Stimulated activated CD4-positive, alpha-beta T cell treated with anti-CD3 and anti-CD28 coated beads, Interleukin-4, amount 100 ng/mL, for 48 hours (primary cell): ENCODE measurements at places on chromosomes 3 and 15.

DNA sequence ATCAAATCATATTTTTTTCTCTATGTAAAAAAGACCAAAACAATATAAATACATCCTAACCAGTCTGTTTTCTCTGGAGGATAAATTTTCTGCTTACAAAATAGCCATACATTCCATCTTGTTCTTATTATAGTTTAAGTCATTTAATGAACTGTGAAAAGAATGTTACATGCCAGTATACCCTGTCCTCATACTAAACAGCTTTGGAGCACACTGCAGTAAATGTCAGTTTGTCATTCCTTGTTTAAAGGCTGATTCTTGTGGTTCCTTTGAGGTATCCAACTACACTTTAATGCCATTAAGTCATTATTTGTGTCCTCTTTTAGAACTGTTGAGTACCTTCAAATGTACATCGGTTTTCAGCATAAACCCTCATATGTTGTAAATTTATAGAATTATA is 52.7 kb upstream of the DCBLD2 start:
- DNase-seq, result no peak

DNA sequence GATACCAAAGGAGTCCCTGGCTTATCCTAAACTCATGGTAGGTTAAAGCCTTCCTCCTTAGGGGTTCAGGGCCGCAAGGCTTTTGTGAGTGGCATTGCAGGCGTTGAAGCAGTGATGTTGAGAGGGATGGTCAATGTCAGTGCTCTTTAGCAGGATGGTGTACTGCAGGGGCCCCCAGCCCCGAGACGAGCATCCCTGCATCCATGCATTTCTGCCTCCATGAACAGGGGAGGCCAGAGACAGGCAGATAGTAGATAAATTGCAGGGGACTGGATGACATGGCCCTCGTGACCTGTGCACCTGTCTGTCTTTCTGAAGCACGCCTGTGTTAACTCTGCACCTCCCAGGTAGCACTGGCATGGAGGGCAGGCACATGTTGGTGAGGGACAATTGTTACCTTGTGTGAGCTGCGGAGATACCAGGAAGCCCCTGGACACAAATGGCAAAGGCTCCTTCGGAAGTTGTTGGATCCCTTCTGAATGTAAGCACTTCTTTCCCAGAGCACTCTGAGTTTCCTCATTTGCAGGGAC is 133.5 kb downstream of the SNRPN start:
- DNase-seq, result no peak

GRCh38 chr3:66355997-66356396 is 135.2 kb downstream of the SLC25A26 start:
- DNase-seq, result no peak

GRCh38 chr3:112650482-112650881 is 9.5 kb upstream of the CCDC80 start:
- no peak for DNase-seq

- no peak for DNase-seq
Measured at GRCh38 chr15:38229705-38230310, 22.8 kb upstream of the SPRED1 start.

DNA sequence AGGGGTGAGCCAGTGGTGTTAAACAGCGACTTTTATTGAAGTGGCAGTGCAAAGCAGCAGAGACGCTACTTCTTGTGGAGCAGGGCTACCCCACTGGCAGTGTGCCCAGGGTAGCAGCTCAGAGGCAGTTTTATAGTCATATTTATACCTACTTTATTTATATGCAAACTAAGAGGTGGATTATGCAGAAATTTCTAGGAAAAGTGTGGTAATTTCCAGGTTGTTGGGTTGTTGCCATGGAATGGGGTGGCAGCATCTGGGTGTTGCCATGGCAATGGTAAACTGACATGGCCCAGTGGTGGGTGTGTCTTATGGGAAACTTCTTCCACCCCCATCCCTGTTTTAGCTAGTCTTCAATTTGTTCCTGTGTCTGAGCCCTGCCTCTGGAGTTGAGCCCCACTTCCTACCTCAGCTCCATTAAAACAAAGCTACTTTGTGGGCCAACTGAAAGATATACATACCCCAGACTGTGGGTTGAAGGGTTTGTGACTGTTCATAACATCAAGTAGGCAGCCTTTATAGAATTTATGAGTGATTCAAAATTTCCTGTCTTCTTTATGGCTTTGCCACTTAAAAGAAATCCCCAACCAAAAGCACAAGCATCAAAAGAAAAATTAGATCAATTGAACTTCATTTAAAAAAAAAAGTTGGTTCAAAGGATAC is 60.3 kb downstream of the EBLN2 start:
- DNase-seq, result no peak

DNA sequence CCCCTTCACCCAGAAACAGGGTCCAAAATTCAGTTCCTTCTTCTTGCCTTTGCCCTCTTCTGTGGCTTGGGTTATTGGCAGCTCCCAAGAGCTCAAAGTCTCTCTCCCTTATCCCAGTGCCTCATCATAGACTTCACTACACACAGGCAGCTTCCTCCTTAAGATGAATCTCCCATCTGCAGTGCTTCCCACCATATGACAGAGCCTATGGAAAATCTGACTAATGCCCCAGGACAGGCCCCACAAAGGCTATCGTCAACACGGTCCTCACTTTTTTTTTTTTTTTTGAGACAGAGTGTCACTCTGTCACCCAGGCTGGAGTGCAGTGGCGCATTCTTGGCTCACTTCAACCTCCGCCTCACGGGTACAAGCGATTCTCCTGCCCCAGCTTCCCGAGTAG is 194.1 kb downstream of the MEX3B start:
- no peak for DNase-seq

- DNase-seq, result no peak
Measured at GRCh38 chr15:73794443-73795133, 41.4 kb upstream of the INSYN1 start.

DNA sequence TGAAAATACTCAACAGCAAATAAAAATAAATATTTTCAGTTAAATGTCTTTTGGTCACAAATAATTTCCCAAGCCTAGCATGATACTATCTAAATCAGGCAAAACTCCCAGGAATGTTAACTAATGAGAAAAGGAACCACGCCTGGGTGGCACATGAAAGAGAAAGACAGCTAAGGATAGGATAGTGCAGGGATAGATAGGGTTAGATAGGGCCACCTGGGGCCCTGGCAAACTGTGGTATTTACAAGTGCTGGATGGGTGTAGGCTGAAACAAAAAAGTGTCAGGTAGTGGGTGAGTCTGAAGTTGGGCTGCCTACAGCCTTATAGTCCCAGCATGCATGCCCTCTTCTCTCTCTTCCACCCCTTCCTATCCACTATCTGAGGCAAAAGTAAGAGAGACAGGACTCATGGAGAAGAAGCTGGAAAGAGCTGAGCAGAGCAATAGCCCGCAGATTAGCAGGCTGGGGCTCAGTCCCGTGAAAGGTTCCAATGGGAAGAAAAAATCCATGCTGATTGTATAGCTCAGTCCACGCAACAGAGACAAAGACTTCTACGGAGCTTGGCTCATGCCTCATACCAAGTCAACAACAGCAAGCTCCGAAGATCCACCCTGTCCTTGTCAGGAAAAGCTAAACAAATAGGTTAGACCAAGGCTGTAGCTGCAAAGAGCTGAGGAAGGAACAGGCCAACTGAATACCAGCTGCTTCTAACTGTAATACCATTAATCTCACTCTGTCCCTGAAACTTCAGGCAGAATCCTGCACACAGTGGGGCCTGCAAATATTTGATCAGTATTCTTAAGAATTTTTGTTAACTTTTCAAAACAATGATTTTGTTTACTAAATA is 342.1 kb upstream of the ATP11B start:
- no peak for DNase-seq
